ENCODE measurements at places on chromosomes 6 and 20.

GRCh38 chr6:149755300-149756260 lies 6.0 kb downstream of the PCMT1 start:
- no peak for DNase-seq

- DNase-seq: no peak
Measured at GRCh38 chr6:139475241-139475640, 100.8 kb upstream of the CITED2 start.

DNA sequence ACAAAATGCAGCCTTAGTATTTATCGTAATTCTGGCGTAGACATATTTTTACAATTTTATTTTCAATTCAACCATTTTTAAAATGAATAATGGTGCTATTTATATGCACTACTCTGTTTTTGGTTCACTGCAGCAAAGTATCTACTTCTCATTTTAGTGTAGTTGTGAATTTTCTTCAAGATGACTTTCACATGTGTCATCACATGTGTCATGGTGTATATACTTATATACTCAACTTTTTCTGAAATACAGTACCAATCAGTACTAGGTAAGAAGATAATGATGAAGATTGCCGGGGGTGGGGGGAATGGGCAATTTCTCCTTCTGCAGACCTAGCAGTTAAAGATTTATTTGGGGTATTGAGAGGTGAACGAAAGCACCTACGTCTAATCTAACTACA lies 634.5 kb downstream of the PHF3 start:
- no peak for DNase-seq

GRCh38 chr6:112396221-112396620 lies 49.1 kb downstream of the RFPL4B start:
- no peak for DNase-seq

GRCh38 chr20:9626357-9626756 lies 112.0 kb downstream of the LAMP5 start:
- no peak for DNase-seq

DNA sequence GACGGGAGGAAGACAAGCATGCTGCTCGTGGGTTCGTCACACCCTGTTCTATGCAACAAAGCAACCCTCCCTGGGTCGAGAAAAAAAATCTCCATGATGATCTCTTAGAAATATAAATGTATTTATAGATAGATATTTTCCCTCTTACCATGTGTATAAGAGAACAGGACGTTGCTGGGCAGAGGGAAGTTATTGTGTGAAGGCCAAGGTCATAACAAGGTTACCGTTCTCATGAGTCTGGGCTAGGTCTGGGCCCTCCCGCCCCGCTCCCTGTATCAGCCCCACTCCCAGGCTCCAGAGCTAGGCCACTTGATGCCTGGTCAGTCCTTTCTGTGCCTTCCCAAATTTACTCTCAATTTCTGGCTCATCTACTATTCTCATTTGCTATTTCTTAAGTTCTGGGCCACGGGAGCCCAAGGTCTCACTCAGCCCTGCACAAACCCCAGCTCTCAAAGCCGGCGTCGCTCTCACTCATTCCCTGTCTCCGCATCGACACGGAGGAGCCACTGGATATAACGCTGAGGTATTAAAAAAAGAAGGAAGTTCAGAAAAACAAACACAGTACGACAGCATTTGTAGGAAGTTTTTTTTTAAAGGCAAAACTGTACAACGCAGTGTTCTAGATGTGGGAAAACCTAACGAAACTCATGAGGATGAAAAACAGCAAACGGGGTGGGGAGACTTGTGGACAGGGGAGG lies 96.8 kb downstream of the PSMG4 start:
- DNase-seq: no peak

- no peak for DNase-seq
Measured at GRCh38 chr6:101605874-101606273, 212.4 kb downstream of the GRIK2 start.

- DNase-seq: no peak
Measured at GRCh38 chr20:2708073-2708415, 15.5 kb downstream of the EBF4 start.

- DNase-seq: no peak
Measured at GRCh38 chr20:3032624-3033023, 10.8 kb upstream of the GNRH2 start.

- no peak for DNase-seq
Measured at GRCh38 chr20:34852298-34852697, 20.4 kb downstream of the GGT7 start.

DNA sequence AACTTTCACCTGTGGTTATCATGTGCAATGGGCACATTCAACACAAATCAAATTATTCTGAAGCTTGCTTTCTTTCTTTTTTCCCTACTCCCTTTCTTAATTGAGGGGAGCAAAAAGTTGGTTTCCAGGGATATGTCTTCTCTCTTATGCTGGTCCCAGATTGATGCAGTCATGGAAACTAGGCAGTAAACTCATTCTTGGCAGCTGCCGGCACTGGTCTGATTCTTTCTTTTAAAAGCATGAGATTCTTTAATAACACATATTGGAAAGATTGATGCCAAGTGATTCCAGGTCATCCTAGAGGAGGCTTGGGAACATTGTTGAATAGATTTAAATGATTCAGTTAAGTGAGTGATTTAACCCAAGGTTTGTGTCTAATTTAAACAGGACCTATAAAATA lies 29.0 kb downstream of the PTPRA start:
- no peak for DNase-seq

DNA sequence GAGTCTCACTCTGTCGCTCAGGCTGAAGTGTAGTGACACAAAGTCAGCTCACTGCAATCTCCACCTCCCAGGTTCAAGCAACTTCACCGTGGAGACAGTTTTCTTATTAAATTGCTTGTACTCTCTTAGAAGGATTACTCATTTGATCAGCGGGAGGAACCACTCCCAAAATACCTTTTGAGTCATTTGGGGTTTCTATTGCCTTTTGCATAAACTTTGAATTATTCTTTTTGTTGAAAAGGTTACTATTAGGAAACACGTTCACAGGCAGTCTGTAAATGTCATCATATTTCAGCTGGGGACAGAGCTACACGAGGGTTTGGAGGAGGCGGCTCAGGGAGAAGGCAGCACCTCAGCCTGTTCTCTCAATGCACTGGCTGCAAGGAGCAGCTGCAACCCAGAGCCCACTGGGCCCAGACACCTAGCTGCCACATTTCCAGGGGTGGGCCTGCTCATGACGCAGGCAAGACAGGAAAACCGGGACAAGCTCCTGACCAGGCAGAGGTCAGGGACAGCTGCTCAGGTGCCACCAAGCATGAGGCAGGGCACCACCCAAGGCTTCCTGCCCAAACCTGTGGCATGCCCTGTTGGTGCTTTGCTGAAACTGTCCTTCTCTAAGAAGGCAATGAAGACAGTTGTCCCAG lies 205.9 kb downstream of the BMP7 start:
- DNase-seq: no peak

- no peak for DNase-seq
Measured at GRCh38 chr6:108846628-108847027, 1.6 kb upstream of the ARMC2 start.

DNA sequence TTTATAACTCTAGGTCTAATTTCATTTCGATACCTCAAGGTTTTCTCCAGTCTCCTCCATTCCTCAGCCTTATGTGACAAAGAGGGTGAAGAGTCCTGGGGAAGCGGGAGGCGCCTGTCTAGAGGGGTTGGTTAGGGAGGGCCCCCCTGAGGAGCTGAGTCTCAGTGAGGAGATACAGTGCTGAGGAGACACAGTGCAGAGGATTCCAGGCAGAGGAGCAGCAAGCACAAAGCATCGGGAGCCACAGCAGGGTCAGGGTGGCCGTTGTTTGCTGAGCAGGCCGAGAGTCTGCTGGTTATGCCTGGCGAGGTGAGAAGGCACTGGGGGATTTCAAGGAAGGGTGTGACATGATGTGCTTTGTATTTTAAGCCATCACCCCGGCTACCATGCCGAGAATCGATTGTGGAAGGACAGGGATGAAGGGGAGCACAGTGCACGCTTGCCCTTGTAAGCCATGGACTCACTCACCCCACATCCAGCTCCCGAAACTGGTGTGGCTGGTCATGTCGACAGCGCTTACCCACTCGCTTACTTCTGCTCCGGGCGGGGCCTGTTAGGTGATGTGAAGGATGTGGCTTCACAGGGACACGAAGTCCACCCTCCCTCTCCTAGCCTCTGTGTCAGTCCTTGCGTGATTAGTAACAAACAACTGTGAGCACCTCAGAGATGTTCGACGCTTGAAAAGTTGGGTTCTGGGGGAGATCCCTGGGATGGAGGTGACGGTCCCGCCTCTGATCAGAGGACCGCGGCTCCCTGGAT lies 30.2 kb downstream of the FAM50B start:
- DNase-seq: no peak

DNA sequence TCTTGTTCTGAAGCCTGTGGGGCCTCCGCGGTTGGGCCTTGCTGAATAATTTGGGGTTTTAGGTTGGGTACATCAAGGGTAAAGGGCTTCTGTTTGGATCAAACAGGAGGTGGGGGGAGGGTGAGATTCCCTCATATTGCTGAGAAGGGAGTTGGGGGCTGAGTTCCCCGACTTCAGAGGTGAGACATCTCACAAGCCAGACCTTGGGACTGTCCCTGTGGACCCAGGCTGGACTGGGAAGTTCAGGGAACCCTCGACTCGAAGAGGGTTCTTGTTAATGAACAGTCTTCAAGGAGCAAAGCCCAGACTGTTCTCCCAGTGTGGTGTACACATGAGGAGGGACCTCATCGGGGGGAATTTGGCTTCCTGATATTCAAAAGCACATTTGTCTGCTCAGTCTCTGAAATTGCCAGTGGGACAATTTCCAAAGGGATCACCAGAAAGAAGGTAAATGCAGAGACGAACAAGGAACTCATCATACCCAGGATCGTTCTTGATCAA lies 118.5 kb downstream of the SYCP2 start:
- DNase-seq: peak; percentile 59

DNA sequence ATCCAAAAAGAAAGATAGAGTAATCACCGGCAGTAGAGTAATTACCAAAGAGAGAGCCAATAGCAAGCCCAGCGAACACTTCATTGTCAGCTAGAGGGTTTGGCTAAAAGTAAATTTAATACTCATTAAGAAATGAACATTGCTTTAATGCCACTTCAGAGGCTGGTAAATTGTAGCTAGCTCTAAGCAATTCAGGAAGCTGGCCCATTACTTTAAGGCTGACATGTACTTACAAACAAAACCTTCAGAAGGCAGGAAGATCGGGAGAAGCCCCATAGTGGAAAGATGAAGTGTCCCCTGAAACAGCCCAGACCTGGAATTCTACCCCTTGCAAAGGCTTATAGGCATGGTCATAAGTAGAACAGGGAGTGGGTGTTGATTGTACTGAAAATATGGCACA lies 396.6 kb upstream of the ID4 start:
- no peak for DNase-seq

GRCh38 chr6:56954403-56955170 lies at the start of gene BEND6:
Gene BEND6 (plus strand): TSS chr6:56955107. CDS start chr6:56981811, 26,704 bp downstream.
- DNase-seq: peak; percentile 90

DNA sequence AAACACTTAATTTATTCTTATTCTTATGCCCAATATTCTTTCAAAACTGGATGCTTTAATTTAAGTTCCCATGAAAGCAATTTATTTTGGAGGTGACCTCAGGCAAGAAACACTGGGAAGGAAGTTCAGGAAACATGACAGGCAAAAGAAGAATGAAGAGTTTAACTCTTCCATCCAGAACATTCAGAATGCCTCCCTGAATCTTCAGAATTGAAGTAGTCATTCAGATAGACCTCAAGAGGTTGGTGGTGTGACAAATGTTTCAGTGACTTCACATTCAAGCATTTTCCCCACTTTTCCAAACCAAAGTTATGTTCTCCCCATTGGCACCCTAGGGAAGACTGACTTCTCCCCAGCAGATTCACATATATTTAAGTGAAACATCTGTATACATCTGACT lies 110.5 kb downstream of the HAO1 start:
- DNase-seq: no peak

DNA sequence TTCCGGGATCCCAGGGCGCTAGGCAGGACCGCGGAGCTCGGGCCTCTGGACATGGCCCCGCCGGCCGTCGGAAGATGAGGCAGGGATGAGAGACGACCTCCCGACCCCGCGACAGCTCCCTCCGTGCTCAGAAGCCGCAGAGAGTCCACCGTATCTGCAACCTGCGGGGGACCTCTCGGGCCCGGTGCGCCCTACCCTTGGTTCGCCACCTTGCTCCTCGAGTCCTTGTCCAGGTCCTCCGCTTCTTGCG lies 301 bp downstream of the PPP1R3D start:
- DNase-seq: no peak

GRCh38 chr6:163646133-163646532 lies 231.6 kb downstream of the QKI start:
- DNase-seq: no peak

DNA sequence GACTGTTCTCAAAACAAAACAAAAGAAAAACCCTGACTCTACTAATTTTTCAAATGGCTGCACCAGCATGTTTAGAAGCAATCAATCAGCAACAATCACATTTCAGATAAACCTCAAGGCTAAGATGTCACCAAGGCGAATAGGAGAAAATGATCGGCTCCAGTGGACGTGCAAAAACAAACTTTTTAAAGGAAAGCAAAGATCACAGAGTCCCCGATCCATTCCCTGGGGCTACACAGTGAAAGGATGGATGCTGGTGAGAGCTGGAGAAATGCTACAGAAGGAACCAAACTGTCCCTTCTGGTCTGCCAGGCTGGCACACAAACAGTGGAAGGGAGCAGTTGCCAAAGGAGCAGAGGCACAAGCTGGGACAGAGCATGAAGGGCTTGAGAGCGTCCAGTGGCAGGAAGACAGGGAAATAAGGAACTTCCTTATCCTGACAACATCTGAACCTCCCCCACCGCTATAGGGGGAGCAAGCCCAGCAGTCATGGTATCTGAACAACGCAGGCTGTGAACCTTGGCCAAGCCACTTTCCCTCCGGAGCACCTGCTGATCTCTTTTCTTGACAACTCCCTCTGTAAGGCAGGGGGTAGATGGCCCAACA lies 73.7 kb upstream of the HIVEP1 start:
- no peak for DNase-seq

- no peak for DNase-seq
Measured at GRCh38 chr6:155645325-155645724, 189.7 kb upstream of the NOX3 start.

DNA sequence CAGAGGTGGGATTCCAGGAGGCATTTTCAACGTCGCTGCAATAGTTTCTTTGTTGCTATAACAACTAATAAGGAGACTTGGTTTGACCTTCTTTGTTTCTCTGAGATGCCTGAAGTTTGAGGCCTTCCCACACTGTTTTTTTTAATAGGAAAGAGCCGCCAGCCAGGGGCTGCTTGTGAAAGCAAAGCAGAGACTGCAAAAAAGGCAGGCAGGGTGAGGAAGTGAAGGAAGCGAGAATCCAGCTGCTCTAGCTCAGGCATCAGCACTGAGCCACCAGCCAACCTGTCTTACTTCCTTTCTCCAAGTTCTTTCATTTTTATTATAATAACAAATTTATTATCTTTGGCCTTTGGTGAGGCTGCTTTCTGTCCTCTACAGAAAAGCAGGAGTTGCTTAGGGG lies 179.1 kb downstream of the DOK5 start:
- no peak for DNase-seq
